Body of pancreas (tissue), 4 donors: ENCODE measurements at places on chromosomes 2 and 18. TPM values are rescaled to one million over a fixed set of nuclear protein-coding genes. Genes with fewer than 3 reads are reported as not detected.

DNA sequence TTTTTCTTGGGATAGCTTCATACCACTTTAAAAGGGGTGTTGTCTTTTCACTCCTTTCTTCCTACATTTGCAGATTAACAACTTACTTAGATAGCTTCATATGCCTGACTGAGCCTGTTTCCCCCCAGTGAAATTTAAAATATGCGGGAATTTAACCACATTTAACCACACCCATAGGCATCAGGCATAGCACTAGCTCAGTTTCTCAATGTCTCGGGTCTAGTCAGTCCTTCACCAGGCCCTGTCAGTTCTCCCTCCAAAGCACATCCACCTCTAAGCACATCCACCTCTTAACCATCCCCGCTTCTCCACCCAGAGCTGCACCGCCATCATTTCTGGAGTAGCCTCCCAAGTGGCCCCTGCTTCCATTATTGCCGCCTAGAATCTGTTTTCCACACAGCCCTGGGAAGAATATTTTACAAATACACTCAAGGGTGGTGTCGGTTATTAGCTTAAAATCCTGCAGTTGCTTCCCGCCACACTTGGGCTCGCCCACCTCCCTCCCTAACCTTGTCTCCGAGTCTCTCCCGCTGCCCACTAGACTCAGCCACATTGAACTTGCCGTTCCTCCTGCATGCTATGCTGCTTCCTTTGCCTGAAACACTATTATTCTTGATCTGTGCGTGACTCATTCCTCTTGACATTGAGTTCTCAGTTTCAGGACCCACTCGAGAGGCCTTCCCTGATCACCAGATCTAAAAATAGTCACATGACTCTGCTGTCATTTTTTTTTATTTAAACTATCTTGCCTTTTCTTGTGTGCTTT lies 68.3 kb downstream of the SPTBN1 start:
- H3K4me3 ChIP-seq = no peak overlapping the region
- no peak for DNase-seq
- peaks cover 2% of the 10 kb centered on the region for H3K36me3 ChIP-seq
- H3K27me3 ChIP-seq = no peaks in the 10 kb centered on the region
- H3K4me1 ChIP-seq = peaks cover 15% of the 10 kb centered on the region
- no peak overlapping the region for H3K27ac ChIP-seq

- H3K27me3 ChIP-seq = no peaks in the 10 kb centered on the region
- no peak overlapping the region for H3K27ac ChIP-seq
- no peaks in the 10 kb centered on the region for H3K4me1 ChIP-seq
- DNase-seq = peak; percentile 49
Observed at GRCh38 chr2:237122214-237122666, 36.6 kb downstream of the COPS8 start.

DNA sequence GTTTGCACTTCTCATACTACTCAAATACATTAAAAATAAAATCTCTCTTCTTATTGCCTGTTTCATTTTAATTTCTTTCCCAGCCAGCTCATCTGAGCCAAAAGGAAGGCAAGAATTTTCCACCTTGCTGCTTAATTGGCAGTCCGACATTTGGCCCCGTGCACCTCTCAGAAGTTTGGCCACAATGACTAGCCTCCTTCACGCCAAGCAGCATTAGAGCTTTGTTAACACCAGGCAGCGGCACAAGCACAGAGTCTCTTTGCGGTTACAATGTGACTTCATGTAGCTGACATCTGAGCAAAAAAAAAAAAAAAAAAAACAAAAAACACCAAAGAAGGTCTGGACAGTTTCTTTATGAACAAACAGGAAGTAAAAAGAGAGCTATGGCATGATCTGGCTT lies 248.9 kb downstream of the OSR1 start:
- H3K27ac ChIP-seq = no peak overlapping the region
- no peaks in the 10 kb centered on the region for H3K27me3 ChIP-seq
- peaks cover 5% of the 10 kb centered on the region for H3K4me1 ChIP-seq
- no peaks in the 10 kb centered on the region for H3K36me3 ChIP-seq
- DNase-seq = no peak

DNA sequence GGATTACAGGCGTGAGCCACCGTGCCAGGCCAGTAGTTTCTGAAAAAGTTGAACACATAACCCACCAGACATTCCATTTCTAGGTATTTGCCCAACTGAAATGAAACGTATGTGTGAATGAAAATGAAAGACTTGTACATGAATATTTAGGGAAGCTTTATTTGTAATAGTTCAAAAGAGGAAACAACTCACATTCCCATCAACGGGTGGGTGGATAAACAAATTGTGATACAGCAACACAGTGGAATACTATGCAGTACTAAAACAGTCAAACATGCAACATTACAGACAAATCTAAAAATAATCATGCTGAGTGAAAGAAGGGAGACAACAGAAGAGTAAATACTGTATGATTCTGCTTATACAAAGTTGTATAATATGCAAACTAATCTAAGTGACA lies 46.8 kb downstream of the TMEM131 start:
- H3K36me3 ChIP-seq = no peaks in the 10 kb centered on the region
- no peak for DNase-seq
- H3K4me1 ChIP-seq = peaks cover 23% of the 10 kb centered on the region
- no peak overlapping the region for H3K27ac ChIP-seq

DNA sequence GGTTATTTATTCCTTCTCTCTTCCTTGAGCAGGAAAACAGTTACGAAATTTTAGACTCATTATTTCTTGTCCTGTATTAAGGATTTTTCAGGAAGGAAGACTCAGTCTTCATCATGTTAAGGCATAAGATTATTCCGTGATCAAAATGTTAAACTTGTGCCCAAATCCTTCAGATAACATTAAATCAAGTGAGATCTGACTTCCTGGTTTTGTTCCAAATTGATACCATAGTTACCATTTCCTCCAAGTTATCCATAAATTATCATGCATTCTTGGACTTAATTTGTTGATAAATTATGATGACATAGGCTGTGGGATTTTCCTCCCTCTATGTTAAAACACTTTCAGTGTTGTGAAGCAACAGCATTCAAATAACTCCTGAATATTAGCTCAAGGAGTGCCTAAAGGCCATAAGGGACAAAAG lies 31.9 kb downstream of the EFEMP1 start:
- no peaks in the 10 kb centered on the region for H3K36me3 ChIP-seq
- no peak for DNase-seq
- no peaks in the 10 kb centered on the region for H3K27me3 ChIP-seq
- peaks cover 16% of the 10 kb centered on the region for H3K4me1 ChIP-seq

DNA sequence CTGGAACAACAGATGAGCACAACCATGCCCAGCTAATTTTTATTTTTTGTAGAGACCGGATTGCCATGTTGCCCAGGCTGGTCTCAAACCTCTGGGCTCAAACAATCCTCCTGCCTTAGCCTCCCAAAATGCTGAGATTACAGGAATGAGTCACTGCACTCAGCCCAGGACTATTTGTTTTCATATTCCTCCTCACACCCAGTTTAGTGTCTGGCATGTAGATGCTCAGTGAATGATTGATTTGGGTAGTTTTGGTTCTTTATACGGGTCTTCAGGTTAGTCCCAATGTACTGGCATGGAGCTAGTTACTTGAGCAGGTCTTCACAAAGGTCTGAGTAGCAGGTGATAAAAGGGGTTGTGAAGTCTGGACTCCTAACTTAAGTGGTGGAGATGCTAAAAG lies 6.2 kb downstream of the EIF2B4 start:
- no peak for DNase-seq
- no peak overlapping the region for H3K4me3 ChIP-seq
- no peaks in the 10 kb centered on the region for H3K27me3 ChIP-seq
- no peak overlapping the region for H3K27ac ChIP-seq

GRCh38 chr2:233449081-233449901 lies 95.0 kb downstream of the DGKD start:
- no peaks in the 10 kb centered on the region for H3K4me1 ChIP-seq
- H3K4me3 ChIP-seq = no peak overlapping the region
- H3K27me3 ChIP-seq = no peaks in the 10 kb centered on the region

DNA sequence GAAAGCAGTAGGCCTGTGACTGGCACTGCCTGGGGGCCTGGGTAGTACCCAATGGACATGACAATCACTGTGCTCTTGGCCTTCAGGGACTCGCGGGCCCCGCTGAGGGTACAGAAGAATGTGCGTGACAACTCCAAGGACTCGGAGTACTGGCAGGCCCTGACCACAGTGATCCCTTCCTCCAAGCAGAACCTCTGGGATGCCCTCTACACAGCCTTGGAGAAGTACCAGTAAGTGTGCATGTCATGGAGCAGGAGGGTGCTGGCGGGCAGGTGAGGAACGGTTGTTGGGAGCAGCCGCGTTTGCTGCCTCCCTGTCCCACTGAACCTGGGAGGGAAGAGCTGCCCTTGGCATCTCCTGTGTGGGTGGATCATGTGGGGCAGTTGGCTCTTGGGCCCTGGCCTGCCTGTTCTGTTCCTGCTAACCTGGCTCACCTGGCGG lies 23.3 kb downstream of the OTOF start:
- H3K36me3 ChIP-seq = no peaks in the 10 kb centered on the region
- DNase-seq = no peak
- H3K27me3 ChIP-seq = no peaks in the 10 kb centered on the region
- no peak overlapping the region for H3K4me3 ChIP-seq

- no peaks in the 10 kb centered on the region for H3K27me3 ChIP-seq
- no peak overlapping the region for H3K27ac ChIP-seq
- H3K4me3 ChIP-seq = no peak overlapping the region
- DNase-seq = no peak
Observed at GRCh38 chr18:11437046-11437445, 172.3 kb upstream of the SLC35G4 start.

DNA sequence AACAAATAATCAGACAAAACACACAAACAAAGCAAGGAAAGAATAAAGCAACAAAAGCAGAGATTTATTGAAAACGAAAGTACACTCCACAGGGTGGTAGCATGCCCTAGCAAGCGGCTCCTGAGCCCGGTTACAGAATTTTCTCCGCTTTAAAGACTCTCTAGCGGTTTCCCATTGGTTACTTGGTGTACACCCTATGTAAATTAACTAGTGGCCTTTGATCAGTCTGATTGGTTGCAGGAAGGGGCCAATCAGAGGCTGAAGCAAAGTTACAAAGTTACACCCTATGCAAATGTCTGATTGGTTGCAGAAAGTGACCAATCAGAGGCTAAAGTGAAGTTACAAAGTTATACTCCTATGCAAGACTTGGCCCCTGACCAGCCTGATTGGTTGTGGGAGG lies 242.9 kb downstream of the LDLRAD4 start:
- no peaks in the 10 kb centered on the region for H3K36me3 ChIP-seq
- no peaks in the 10 kb centered on the region for H3K27me3 ChIP-seq
- no peak for DNase-seq
- H3K27ac ChIP-seq = no peak overlapping the region

Gene HAAO
- total RNA-seq = 30.9 TPM

Gene SIX3
- total RNA-seq = not detected

Gene CAPN14
- not detected for total RNA-seq

Gene FSHR
- total RNA-seq = not detected

Gene PPP1R1C
- total RNA-seq = 7.3 TPM

Gene SAG
- total RNA-seq = not detected

Gene OBSL1
- total RNA-seq = 185 TPM

Gene SNORC
- not detected for total RNA-seq
